Activated naive CD4-positive, alpha-beta T cell treated with Interleukin-2 at 50 U/mL for 16 hours (primary cell): ENCODE measurements at places on chromosomes 7 and 10.

GRCh38 chr7:20896996-20897395 lies 110.3 kb upstream of the SP8 start:
- DNase-seq, result no peak

DNA sequence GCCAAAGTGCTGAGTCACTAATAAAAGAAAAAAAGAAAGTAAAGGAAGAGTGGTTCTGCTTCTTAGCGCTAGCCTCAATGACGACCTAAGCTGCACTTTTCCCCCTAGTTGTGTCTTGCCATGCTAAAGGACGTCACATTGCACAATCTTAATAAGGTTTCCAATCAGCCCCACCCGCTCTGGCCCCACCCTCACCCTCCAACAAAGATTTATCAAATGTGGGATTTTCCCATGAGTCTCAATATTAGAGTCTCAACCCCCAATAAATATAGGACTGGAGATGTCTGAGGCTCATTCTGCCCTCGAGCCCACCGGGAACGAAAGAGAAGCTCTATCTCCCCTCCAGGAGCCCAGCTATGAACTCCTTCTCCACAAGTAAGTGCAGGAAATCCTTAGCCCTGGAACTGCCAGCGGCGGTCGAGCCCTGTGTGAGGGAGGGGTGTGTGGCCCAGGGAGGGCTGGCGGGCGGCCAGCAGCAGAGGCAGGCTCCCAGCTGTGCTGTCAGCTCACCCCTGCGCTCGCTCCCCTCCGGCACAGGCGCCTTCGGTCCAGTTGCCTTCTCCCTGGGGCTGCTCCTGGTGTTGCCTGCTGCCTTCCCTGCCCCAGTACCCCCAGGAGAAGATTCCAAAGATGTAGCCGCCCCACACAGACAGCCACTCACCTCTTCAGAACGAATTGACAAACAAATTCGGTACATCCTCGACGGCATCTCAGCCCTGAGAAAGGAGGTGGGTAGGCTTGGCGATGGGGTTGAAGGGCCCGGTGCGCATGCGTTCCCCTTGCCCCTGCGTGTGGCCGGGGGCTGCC lies at the start of gene IL6:
Gene IL6, plus strand, starts transcription at position 294 of the 807 bp plus-strand sequence. Its CDS starts 63 bp downstream, at position 357.
- DNase-seq, result no peak

GRCh38 chr10:125797424-125797823 lies 21.8 kb upstream of the MMP21 start:
- DNase-seq, result no peak

DNA sequence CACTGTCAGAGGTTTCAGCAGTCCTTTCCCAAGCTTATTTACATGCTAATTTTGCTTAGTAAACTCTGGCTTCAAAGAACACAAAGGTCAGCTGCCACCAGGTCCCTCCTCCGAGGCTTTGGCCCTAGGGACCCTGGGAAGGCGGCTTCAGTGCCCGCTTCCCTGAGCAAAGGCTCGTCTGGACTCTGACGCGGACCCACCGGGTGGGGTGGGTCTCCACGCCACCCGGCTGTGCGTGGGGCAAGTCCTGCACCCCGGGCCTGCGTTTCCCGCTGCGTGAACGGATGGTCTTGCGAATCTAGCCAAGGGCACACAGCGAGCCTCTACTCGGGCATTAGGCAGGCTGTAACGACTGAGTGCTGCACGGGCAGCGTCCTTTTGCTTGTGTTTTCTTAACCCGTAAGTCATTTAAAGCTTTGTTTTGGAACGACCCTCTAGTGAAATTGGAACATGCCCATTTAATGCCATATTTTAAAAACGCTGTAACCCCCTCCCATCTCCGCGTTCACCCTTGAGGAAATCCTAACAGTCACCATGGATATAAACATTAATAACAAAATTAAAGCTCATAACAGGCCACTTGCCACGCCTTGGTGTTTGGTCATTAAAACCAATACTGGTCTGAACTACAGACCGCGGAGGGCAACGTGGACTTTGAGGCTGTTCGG lies 828 bp downstream of the BNIP3 start:
- DNase-seq, result no peak

DNA sequence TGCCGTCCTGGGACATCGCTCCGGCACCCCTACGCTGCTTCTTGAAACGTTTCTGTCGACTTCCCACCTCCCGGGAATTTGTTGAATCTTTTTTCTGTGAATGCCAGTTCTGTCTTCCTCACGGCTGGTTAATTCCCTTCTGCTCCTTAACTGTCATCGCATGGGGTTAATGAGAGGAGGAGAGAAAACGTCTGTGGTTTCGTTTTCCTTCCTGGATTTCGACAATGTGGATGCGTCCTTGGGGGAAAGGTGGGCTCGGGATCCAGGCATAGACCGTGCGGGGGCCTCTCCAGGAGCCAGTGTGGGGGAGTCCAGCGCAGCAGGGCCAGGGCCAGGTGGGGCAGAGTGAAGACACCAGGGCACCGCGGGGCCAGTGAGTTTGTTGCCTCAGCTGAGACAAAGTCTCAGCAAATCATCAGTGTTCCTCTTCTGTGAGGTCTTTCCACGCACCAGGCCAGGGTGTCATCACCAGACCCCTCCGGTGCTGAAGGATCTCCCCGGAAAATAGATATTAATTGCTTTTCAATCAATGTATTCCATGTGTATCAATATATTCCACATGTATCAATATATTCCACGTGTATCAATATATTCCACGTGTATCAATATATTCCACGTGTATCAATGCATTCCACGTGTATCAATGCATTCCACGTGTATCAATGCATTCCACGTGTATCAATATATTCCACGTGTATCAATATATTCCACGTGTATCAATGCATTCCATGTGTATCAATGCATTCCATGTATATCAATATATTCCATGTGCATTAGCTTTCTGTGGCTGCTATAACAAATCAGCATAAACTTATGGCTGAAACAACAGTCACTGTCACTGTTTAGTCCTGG lies 33.7 kb upstream of the CFAP46 start:
- no peak for DNase-seq

GRCh38 chr7:42283553-42283952 lies 46.5 kb upstream of the GLI3 start:
- no peak for DNase-seq

DNA sequence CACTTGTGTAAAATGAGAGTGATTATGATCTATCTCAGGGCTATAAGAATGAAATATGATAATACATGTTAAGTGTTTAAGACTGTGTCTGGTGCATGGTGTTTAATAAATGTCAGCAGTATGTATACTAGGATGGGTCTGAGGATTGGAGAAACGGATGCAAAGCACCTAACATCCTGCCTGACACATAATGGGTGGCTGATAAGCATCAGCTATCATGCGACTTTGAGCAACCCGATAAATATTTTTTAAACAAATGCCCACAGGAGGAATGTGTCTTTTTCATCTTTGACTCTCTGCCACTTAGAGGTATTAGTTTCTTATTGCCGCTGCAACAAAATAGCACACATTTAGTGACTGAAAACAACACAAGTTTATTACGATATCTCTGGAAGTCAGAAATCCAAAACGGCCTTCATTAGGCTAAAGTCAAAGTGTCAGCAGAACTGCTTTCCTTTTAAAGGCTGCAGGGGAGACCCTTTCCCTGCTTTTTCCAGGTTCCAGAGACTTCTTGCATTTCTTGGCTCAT lies 93.2 kb upstream of the ARHGAP21 start:
- no peak for DNase-seq

- no peak for DNase-seq
Measured at GRCh38 chr7:27634671-27635493, 27.8 kb downstream of the HIBADH start.

GRCh38 chr10:3178042-3178441 lies 5.5 kb upstream of the PITRM1 start:
- DNase-seq, result no peak

DNA sequence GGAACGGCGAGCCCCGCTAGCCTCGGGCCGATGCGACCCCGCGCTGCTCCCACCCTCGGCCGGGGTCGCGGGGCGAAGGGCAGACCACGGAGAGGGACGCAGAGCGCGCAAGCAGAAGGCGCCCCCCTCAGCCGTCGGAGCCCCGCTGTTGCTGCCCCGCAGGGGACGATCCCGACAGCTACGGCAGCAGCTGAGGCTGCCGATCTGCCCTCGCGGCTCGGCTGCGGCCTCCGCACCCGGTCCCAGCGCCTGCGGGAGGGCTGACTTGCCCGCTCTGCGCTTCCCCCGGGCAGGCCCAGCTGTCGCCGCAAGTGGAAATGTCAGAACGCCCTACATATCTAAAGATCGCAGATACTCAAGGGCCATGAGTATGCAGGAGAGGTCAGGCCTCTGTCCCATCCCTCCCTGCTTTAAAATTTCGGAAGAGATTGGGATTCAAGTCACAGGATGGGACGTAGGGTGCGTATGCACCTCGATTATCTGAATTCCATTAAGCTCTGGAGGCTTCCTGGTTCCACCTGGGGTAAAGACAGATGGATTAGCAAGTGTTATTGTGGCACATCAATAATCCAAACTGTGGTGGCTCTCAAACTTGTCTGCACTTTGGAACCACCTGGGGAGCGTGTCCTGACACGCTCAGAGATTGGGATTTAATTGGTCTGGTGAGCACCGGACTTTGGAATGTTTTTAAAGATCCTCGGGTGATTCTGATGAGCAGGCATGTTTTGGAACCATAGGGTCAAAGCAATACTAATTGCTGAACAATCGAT lies at the start of gene CRPPA:
Gene CRPPA, minus strand, starts transcription at position 206 of the 770 bp plus-strand sequence. CDS start 216 bp downstream, outside the sequence.
- DNase-seq, result peak; percentile 11

GRCh38 chr10:112235920-112236319 lies 47.3 kb upstream of the TECTB start:
- DNase-seq, result no peak

DNA sequence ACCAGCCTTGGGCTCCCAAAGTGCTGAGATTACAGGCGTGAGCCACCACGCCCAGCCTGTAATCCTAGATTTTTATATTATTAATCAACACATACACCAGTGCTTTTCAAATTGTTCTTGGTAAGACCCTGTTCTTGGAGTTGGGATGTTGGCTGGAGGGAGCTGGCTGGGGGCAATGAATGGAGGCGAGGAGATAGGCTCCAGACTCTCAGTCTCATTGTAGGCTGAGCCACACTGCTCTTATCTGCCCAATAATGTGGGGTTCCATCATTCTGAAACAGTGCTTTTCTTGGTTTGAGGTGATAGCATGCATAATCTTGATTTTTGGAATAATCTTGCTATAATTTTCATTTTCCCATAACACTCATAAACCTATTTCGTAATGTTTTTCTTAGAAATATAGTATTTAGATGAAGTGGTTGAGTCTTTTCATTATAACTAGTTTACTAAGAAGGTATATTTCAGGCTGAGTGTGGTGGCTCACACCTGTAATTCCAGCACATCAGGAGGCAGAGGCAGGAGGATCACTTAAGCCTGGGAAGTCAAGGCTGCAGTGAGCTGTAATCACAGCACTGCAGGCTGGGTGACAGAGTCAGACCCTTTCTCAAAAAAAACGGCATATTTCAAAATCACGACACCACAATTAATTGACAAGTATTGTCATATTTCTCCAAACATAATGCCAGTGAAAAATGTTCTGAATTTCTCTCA lies 65.1 kb upstream of the LYZL2 start:
- no peak for DNase-seq
